ENCODE measurements at places on chromosomes 12 and 14.

- no peak for DNase-seq
Observed at GRCh38 chr12:70618371-70618770, 18.9 kb downstream of the PTPRB start.

GRCh38 chr12:124013073-124013472 lies 40.1 kb downstream of the ZNF664 start:
- no peak for DNase-seq

- no peak for DNase-seq
Observed at GRCh38 chr12:65432651-65433050, 154.2 kb downstream of the MSRB3 start.

DNA sequence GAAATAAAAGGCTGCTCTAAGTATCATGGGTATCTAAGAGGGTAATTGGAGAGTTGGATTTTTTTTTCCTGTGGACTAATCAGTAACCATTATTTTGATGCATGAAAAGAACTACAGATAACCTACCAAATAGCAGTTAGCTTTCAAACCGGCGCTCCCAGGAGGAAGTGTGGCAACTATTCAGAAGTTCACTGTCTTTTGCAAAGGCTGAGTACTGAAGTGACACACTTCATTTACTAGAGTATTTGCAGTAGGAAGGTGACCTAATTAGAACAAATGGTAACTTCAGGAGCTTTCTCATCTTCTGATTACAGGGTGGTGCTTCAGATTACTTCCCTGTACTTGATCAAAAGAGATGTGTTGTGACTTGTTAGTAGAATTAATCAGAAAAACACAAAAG lies 87.7 kb downstream of the PELI2 start:
- no peak for DNase-seq

GRCh38 chr14:23121361-23121771 lies 2.3 kb upstream of the CEBPE start:
- peak; percentile 68 for DNase-seq

GRCh38 chr12:115337693-115338543 lies 653.9 kb upstream of the TBX3 start:
- no peak for DNase-seq

DNA sequence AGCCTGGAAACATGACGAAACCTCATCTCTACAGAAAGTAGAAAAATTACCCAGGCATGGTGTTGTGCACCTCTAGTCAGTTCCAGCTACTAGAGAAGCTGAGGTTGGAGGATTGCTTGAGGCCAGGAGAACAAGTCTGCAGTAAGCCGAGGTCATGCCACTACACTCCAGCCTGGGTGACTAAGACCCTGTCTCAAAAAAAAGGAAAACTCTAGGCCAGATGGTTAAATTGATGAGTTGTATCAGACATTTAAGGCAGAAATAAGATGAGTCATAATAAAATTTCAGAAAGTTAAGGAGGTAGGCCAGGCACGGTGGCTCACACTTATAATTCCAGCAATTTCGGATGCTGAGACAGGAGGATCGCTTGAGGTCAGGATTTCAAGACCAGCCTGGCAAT lies 10.7 kb downstream of the EIF2S1 start:
- peak; percentile 55 for DNase-seq

DNA sequence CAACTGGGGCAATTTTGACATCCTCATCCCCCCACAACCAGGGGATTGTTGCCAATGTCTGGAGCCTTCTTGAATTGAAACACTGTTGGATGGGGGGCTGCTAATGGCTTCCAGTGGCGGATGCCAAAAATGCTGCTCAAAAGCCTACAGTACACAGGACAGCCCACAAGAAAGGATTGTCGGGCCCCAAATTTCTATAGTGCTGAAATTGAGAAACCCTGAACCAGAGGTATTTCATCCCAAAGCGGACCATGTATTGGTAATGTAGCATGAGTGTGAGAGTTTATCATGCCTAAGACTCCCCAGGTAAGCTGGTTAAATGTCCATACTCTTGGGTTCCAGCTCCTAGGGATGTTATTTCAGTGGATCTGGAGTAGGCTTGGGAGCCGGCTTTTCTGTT lies 544.0 kb downstream of the BCL11B start:
- DNase-seq = no peak

All from lung microvascular endothelial cell (primary cell).